ENCODE measurements at places on chromosomes 11 and 22.

GRCh38 chr11:12189543-12190235 lies 79.3 kb downstream of the MICAL2 start:
- DNase-seq, result peak; percentile 57

DNA sequence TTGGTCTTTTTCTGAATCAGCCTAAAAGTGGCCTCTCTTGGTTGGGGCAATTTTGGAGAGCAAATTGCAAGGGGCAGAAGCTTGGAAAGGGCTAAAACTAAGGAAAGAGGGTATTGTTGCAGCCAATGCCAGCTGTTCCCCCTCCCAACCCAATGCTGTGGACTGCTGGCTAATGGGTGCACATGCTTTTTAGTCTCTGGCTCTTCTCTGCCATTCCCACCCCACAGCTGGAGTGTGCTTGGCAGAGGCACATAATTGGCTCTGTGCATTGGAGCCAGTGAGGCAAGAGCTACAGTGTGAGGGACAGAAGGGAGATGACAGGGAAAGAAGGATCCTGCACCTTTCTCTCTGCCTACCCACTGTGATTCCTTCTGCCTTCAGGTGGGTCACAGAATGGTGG lies 140.0 kb downstream of the NECTIN1 start:
- DNase-seq, result no peak

DNA sequence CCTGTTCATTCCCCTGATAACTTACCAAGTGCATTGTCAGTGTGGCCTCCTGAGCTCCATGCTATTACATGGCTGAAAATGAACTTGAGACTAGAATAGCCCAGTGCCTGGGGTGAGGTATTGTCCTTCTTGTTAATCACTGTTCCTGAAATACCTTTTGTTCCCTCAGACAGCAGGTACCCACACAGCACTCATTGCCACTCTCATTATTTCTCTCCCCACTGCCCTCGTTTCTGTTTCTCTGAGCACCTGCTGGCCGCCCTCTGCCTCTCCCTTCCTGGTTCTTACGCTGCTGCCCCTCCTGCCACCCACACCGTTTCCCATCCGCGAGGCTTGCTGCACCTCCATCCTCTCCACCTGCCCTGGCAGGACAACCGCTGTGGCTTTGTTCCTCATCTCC lies 36.9 kb upstream of the RAB1B start:
- DNase-seq, result peak; percentile 85

DNA sequence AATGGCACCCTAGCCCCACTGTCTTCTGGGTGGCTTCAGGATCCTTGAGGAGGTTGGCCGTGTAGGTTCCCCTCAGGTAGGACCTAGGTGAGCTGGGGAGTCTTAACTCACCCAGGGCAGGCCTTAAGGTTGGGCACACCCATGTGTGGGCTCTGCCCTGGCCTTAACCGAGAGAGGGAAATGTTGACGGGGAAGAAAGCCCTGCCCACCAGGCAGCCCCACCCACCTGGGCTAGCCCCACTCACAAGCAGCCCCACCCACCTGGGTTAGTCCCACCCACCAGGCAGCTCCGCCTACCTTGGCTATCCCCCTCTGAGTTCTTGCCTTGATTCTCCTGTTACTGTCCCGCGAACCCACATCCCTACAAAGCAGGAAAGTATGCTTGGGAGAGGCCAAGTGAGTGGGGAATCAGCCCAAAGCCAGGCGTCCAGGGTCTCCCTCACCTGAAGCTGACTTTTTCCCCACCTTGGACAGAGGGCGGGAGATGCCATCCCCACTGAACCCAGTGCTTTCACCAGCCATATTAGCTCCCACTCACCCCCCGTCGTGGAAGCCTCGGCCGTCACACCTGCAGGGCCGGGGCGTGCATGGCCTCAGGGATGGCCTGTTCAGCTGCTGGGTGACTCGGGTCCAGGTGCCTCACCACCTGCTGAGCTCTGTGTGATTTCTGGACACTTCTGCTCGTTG lies at the start of gene MYEOV:
Gene MYEOV (plus strand): TSS at position 337 of the 687 bp plus-strand sequence. CDS start 1,200 bp downstream, outside the sequence.
- DNase-seq, result no peak

GRCh38 chr22:17890245-17890671 lies 116.0 kb upstream of the BID start:
- DNase-seq, result no peak

- DNase-seq, result no peak
These were observed 20.2 kb upstream of the CHKA start for GRCh38 chr11:68141246-68142027.

- DNase-seq, result no peak
These were observed 553 bp upstream of the LDLRAD3 start for GRCh38 chr11:35943309-35943708.

- no peak for DNase-seq
These were observed 108.6 kb upstream of the RASSF10 start for GRCh38 chr11:12900496-12900895.

DNA sequence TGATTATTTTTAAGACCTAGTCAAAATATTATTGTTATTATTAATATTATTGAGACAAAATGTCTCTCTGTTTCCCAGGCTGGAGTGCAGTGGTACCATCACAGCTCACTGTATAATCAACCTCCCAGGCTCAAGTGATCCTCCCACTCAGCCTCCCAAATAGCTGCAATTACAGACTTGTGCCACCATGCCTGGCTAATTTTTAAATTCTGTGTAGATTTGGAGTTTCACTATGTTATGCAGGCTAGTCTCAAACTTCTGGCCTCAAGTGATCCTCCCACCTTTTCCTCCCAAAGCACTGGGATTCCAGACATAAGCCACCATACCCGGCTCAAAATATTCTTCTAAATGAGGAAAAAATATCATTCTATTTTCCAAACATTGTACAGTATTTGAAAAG lies 37.0 kb downstream of the SLC36A4 start:
- no peak for DNase-seq

- DNase-seq, result no peak
These were observed 71.9 kb downstream of the ARHGAP8 start for GRCh38 chr22:44824271-44824670.

DNA sequence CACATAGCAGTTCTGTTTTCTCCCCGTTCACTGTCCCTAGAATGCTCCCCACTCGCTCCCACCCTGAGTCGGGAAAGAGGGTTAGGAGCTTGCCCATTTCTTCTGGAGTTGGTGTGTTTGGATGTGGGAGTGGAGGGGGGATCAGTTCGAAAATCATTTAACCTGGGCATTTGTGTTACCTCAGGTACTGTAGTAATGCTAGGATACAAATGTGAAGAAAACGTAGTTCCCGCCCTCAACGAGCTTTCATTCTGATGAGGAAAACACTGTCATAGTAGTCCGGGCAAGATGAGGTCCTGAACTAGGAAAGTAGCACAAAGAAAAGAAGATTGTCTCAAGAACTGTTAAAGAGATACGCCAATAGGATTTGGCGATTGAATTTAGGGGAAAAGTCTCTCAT lies 539 bp downstream of the SDHD start:
- DNase-seq, result no peak

GRCh38 chr11:326842-327580 lies 6.4 kb upstream of the IFITM3 start:
- DNase-seq, result no peak

- peak; percentile 41 for DNase-seq
These were observed 548.5 kb downstream of the BUD13 start for GRCh38 chr11:116224154-116224888.

- DNase-seq, result no peak
These were observed 2.1 kb upstream of the DPAGT1 start for GRCh38 chr11:119103793-119104192.

DNA sequence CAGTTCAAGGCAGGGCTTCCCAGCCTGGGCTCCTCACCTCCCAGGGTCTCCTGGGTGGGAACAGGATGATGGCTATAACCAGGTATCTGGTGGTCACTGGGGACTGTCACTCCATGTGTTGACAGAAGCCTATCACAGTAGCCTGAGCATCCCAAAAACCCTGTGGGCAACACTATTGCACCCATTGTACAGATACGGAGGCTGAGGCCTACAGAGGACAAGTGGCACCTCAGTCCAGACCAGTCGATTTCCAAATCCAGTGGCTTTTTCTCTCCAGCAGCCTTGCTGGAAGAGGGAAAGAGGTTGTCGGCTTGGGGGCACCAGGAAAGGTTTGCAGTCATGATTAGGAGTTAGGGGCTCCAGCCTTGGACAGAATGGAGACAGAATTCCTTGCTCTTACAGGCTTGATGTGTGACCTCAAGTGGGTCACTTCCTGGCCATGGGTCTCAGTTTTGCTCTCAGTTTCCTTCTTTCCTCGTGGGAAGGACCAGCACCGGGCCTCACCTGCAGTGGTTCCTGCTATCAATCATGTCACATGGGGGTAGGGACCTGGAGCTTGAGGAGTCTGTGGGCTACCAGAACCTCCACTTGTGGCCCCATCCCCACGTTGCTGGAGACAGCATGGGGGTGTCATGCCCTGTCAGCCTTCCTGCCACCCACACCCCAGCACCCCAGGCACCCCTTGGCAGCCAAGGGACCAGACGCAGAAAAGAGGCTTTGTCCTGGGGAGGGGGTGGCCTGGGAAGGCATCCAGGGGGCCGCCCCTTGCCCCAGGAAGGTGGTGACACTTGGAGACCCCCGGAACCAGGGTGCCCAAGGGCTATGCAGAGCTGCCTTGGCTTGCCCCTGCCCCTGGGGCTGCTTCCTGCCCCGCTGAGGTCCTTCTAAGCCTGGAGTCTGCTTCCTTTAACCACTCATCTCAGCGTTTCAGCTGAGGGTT lies 2.1 kb downstream of the EMID1 start:
- DNase-seq, result no peak

- no peak for DNase-seq
These were observed 14.8 kb downstream of the SGSM3 start for GRCh38 chr22:40385036-40385782.

- no peak for DNase-seq
These were observed 23.8 kb downstream of the IGHMBP2 start for GRCh38 chr11:68927280-68928135.

DNA sequence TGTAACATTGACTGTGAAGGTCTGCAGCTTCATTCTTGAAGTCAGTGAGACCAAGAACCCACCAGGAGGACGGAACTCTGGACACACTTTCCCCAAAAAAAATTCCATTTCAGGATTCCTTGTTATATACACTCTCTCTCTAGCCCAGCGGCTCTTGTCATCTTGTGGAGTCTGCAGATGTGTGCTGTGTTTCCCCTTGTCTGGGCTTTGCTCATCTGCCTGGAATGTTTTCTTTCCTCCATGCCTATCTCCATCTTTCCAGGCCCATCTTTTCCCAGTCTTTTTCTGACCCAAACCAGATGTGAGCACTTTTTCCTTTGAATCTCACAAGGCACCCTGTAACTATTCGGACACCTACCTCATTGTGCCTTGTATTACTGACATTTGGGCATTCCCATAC lies 5.1 kb upstream of the DRG1 start:
- DNase-seq, result no peak

GRCh38 chr11:85699957-85700741 lies 14.2 kb upstream of the CCDC89 start:
- DNase-seq, result no peak

- DNase-seq, result no peak
These were observed 72.1 kb downstream of the DGCR2 start for GRCh38 chr22:19050117-19050516.
